ENCODE measurements at places on chromosomes 3 and 15.
A peak's percentile ranks its signal among the peaks of the same experiment; 100 is the strongest.

- no peak for DNase-seq
Observed at GRCh38 chr15:84598250-84598649, 2.6 kb upstream of the ZSCAN2 start.

- no peak for DNase-seq
Observed at GRCh38 chr15:57647791-57648130, 56.1 kb downstream of the MYZAP start.

GRCh38 chr15:88484682-88485331 lies 17.3 kb downstream of the MRPS11 start:
- DNase-seq: no peak

DNA sequence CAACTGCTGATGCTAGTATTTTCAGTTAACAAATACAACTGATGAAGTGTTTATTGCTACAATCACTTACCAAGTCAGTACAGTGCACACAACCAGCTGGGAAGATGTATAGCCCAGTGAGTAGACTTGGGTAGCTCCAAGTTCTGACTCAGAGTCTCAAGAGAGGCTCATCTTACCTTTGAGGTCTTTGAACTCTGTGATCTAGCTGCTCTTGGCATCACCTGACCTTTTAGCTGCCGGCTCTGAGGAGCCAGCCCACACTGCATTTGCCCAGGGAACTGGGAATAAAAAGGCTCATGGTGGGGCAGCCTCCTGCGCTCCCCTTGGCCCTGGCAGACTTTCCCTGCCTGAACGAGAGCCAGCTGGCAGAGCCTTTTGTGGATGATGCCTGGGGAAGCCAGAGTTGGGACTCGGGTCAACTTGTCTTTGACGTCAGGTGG lies 82.6 kb downstream of the CEMIP start:
- DNase-seq: no peak

GRCh38 chr15:29045717-29046116 lies 159.9 kb downstream of the APBA2 start:
- DNase-seq: no peak

DNA sequence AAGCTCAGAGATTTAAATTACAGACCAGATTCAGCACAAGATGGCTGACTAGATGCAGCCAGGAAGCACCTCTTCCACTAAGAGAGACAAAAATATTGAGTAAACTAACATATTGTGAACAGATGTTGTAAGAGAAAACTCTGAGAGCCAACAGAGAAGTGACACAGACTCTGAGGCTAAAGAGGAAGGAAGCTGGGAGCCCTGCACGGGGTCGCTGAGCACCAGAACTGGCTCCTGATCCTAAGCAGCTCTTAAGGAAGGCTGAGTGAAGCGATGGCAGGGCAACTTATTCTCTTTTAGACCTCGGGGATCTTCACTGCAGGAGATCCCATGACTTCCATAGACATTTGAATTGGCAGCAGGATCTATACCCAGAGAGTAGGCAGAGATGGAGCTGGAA lies 578.0 kb upstream of the GRM7 start:
- DNase-seq: no peak

GRCh38 chr3:12139111-12139511 lies 19.6 kb downstream of the TIMP4 start:
- DNase-seq: no peak

DNA sequence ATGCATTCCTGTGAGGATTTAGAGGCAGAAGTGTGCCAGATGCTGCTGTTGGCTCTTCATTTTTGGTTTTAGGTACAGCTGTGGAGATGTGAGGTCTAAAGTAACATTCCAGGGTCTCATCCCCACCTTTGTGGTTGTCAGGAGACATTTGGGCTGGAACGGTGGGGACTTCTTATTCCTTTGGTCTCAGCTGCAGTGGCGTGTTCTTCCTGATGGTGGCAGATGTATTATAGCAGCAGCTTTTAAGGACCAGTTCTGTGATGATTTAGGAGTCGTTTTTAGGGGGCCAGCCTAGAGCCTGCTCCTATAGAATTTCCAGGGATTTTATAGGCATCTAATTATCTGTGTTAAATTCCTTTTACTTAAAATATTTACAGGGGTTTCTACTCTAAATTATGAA lies 221.0 kb upstream of the EOMES start:
- no peak for DNase-seq

GRCh38 chr3:150242220-150242936 lies 165.7 kb upstream of the TSC22D2 start:
- no peak for DNase-seq

GRCh38 chr15:54159012-54159411 lies 180.8 kb downstream of the UNC13C start:
- DNase-seq: no peak

- DNase-seq: no peak
Observed at GRCh38 chr15:60982249-60982910, 246.7 kb downstream of the RORA start.

GRCh38 chr3:166526881-166527280 lies 689.7 kb upstream of the BCHE start:
- DNase-seq: no peak

DNA sequence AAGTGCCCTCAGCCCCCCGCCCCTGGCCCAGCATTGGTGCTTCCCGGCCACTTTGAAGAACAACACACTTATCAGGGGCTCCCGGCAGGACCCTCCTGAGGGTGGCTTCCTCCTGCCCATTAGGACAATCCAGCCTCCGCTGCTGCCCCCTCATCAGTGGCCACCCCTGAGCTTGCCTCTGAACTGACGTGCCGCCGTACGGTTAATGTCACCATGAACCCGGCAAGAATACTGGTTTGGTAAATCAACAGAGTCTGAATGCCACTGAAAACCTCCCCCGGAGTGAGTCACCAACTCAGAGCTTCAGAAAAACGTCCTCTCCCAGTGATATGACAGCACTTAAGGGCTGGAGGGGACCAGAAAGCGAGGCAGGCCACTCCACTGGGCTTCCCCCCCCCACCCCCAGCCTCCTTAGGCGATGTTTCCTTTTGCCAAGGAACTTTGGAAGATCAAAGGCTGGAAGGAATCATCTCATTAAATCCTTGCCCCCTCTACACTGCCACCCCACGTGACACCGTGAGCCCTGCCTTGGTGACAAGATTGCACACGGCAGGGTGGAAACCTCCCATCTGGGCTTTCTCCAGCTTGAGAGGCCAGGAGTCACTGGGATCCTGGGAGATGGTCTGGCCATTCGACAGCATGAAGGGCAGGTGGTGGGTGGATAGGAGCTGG lies 142.1 kb downstream of the NUP210 start:
- DNase-seq: peak; percentile 58

DNA sequence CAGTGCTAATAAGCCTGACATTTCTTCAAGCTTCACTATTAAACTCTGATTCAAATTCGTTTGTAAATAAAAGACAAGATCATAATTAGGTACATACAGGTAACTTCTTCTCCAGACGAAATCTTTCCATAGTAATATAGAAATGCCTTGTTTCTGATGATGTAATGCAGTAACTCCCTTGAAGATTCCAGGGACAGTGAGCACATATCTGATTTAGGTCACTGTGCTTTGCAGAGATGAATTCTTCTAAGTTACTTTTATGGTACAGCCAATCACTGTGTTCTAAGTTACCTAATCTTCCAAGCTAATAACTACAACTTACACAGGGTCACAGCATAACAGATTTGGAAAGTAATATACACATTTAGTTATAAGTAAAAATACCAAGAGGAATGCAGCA lies 27.6 kb downstream of the SLC4A7 start:
- no peak for DNase-seq
